Stimulated activated CD4-positive, alpha-beta T cell treated with anti-CD3 and anti-CD28 coated beads, Interleukin-1b, Interleukin-23, amount 100 ng/mL, for 48 hours (primary cell): ENCODE measurements at places on chromosomes 4 and X.

- no peak for DNase-seq
These were observed 87.4 kb downstream of the ADGRA3 start for GRCh38 chr4:22428441-22428840.

GRCh38 chr4:114272226-114272625, 292.8 kb upstream of the ARSJ start:
- DNase-seq, result no peak

GRCh38 chrX:103658681-103659433, 27.6 kb downstream of the MORF4L2 start:
- no peak for DNase-seq

GRCh38 chr4:11487139-11487538, 58.4 kb upstream of the HS3ST1 start:
- DNase-seq, result no peak

DNA sequence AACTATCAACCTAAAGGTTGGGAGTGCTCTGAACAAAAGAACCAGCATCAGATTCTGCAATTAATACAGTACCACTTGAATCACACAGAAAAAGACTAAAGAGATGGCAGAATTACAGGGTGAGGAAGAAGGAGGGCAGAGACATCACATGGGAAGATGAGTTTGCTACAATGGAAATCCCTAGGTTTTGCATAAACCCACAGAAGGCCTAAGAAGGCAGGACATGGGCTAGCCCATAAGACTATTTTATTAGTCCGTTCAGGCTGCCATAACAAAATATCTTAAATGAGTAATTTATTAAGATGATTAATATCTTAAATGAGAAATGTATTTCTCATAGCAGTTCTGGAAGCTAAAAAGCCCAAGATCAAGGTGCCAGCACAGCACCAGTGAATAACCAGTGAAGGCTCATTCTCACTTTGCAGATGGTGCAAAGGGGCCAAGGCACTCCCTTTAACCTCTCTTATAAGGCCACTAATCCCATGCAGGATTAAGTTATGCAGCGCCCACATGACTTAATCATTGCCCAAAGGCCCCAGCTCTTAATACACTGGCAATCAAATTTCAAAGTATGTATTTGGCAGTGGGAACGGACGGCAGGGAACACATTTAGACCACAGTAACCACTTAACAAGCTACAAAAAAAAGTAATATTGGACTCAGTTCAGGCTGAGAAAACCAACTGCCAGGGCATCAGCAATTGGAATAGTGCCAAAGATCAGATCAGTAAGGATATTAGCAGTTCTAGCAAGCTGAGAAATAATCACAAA, 47.6 kb upstream of the NEUROG2 start:
- DNase-seq, result no peak

DNA sequence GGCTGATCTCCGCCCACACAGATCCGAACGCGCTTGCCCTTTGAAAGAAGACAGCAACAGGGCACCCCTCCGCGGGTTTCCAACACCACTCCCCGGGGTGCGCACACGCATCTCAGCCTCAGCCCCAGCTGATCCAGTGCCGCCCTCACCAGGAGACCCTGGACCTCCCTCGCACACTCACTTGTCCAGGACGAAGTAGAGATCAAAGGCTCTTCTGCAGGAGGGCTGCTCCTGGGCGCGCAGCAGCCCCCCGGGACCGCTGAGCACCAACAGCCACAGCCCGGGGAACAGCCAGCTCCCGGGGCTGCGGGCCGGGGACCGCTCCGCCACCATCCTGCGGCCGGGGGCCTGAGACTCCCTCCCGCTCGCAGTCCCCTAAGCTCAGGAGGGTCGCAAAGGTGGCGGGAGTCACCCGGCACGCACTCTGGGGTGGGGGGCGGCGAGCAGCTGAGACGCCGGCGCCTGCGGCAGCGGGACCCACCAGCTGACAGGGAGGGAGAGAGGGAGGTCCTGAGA, 743 bp downstream of the ANTXR2 start:
- peak; percentile 47 for DNase-seq

GRCh38 chr4:3303565-3303824, 10.7 kb downstream of the RGS12 start:
- DNase-seq, result no peak

- DNase-seq, result no peak
These were observed 100.5 kb upstream of the TBC1D9 start for GRCh38 chr4:140856621-140857062.

DNA sequence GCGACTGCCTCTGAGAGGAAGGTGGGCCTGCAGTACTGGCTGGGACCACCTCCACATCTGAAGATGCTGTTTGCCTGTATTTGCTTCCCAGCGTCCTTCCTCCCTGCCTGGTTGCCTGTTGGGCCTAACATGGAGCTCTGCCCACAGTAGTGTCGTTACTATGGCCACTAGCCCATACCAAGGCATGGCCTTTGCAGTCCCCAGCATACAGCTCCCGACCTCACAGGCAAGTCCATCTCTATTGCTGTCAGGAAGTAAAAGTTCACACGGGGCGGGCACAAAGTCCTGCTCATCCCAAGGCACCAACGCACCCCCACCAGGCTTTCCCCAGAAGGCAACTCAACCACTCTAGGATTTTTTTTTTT, 71.6 kb downstream of the MAML3 start:
- no peak for DNase-seq

GRCh38 chrX:44291468-44292092, 51.9 kb downstream of the EFHC2 start:
- no peak for DNase-seq

DNA sequence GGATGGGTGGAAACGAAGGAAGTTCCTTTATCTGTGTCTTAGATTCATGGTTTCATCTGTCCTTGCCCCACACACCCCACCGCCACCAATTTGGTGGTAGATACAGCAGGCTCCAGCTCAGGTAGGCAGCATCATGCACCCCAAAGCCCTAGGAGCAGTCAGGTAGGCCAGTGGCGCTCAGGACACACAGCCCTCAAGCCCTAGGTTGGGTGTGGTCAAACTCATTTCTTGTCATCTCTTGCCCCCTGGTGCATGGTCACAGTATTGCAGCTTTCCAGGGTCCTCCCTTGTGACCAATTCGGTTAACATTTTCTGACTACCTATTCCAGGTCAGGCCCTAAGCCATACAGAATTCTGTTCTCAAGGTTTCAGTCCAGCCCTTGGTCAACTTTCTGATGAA, 14.5 kb upstream of the PRRG3 start:
- DNase-seq, result peak; percentile 44

DNA sequence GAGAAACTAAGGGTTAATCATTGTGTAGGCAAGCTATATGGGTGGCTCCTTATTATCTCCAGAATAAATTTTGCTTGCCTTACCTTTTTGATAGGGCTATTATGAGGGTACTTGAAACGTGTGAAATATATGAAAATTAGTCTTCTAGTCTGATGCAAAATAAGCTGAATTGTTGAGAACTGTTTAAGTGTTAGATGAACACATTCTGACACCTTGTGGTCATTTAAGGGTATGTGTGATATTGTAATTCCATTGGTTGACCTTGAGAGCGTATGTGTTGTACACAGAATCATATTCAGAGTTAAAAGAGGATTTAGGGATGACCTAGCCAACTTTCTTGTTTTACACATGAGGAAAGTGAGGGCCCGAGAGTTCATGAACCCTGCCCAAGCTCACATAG, 44.6 kb upstream of the LINC00632 start:
- DNase-seq, result no peak

DNA sequence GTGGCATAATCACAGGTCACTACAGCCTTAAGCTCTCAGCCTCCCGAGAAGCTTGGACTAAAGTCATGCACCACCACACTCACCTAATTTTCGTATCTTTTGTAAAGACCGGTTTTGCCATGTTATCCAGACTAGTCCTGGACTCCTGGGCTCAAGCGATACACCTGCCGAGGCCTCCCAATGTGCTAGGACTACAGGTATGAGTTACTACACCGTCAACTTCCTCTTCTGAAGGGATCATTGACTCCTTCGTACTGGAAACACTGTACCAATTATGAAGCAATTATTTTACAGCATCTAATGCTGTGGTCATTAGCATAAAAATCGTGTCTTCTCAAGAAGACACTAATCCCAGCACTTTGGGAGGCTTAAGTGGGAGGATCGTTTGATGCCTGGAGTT, 35.2 kb downstream of the PDS5A start:
- no peak for DNase-seq

GRCh38 chr4:113409181-113409580, 352.4 kb downstream of the CAMK2D start:
- no peak for DNase-seq

DNA sequence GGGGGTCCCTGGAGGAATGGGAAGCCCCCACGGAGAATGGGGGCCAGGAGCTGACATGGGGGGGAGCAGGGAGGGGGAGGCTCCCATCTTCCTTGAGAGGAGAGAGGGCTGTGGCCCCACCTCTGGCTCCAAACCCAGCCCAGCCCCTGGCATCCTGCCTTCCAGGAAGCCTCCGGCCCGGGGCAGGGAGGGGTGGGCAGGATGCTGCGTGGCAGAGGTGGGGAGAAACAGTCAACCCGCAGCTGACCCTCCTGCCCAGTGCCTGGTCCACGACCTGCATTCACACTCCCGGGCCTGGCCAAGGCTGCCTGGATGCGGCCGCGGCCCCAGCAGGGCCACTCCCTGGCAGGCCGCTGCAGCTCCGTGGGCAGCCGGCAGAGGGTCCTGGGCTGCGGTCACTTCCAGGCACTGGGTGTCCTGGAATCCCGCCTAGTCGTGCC, 39.0 kb downstream of the CPLX1 start:
- no peak for DNase-seq

DNA sequence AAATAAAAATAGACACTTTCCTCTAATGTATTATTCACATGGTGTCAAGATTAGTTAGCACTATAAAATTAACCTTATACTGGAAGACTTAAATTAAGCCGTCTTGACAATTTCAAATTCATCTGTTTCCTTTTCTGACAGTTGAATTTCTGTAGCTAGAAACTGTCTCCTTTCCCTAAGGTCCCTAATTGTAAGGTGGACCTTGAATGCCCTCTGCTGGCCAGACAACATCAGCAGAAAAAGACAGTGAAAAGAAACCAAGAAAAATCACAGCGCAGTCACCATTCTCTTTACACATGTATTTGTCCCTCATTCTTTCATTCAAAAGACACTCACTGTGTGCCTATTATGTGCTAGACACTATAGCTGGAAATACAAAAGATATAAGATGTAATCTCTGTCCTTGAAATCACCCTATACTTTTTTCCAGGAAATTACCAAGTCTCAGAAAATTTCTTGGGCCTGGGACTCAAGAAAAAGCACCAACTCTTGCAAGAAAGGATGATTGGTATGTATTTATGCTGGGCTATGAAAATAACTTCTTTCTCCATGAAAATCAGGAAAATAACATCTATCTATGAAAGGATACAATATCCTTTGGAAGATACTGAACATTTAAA, 32.7 kb upstream of the AMBN start:
- DNase-seq, result peak; percentile 19

GRCh38 chrX:2548711-2549423, 48.1 kb upstream of the DHRSX start:
- DNase-seq, result no peak

DNA sequence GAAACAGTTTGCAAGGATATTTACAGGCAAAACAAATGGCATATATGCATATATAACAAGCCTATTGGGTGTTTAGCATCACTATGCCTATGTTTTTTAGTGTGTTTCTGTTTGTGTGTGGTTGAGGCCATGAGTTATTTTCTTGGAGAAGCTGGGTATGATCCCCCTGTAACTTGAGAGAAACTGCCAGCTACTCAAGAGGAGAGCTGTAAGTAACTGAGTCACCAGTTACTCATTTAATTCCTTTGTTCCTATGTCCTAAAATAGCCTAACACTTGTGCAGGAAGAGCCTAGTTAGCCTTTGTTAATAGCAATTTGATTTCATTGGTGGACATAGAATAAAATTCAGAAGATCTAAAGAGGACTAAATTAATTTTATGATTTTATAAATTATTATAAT, 79.1 kb downstream of the PWWP3B start:
- no peak for DNase-seq

DNA sequence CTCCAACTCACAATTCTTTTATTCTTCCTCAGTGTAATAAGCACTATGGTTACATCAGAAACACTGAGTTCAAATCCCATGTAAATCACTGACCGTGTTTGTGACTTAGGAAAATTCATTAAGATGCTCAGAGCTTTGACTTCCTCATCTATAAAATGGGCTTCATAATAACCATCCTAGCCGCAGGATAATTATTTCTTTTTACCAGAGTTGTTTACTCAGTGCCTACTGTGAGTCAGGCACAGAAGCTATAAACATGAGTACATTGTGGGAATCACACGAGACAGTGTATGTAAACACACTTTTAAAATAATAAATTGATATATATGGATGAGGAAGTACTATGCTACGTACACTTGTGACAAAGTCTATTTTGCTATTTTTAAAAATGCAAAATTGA, 296.3 kb upstream of the TENM3 start:
- DNase-seq, result no peak

GRCh38 chr4:183129675-183130074, 30.6 kb downstream of the WWC2 start:
- DNase-seq, result no peak

DNA sequence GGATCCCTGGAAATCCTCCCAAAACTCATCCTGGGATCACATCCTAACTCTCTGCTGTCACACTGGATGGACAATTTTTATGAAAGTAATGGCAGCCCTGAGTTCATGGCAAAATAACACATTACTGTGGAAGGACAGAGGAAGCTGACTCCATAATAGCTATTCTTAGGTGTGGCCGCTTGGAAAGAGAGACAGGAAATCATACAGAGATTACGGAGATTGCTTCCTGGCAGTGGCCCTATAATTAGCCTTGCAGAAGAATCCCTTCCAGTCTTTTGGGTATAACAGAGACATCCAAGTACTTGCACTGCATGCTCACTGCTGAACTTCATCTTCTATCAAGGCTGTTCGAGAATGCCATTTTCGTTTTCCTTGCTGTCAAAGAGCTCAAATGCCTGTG, 133.1 kb upstream of the VCX start:
- DNase-seq, result no peak

GRCh38 chr4:48954314-48954713, 31.8 kb upstream of the CWH43 start:
- DNase-seq, result no peak

DNA sequence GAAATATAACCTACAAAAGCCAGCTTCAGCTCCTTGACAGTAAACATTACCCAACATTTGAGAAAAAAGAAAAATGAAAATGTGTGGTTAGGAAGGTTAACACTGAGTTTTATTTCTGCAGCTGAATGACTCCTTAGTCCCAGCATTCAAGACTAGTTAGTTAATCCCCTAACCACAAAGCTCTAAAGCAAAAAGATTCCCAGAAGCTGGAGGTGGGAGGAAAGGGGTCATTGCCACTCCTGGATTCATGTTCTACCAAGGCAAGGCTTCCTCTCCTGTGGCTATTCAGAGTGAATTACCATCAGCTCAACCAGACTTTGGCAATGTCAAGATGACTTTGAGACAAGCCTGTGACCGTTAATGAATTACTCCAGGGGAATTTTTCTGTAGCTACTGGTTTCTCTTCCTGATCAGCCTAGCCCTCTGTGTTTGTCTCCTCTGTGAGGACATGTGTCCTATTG, 63.6 kb downstream of the HADH start:
- no peak for DNase-seq

GRCh38 chr4:4818415-4819212, 40.9 kb upstream of the MSX1 start:
- no peak for DNase-seq

- DNase-seq, result no peak
These were observed 226.0 kb downstream of the SPRY1 start for GRCh38 chr4:123622572-123622971.
